ENCODE measurements at places on chromosomes 6 and 20. TPM values are rescaled to one million over a fixed set of nuclear protein-coding genes. Genes with fewer than 3 reads are reported as not detected.

- no peak for DNase-seq
- no peaks in the 10 kb centered on the region for H3K36me3 ChIP-seq
- H3K4me3 ChIP-seq = no peak overlapping the region
These were observed 96.6 kb upstream of the FKBP1C start for GRCh38 chr6:63114610-63115211.

DNA sequence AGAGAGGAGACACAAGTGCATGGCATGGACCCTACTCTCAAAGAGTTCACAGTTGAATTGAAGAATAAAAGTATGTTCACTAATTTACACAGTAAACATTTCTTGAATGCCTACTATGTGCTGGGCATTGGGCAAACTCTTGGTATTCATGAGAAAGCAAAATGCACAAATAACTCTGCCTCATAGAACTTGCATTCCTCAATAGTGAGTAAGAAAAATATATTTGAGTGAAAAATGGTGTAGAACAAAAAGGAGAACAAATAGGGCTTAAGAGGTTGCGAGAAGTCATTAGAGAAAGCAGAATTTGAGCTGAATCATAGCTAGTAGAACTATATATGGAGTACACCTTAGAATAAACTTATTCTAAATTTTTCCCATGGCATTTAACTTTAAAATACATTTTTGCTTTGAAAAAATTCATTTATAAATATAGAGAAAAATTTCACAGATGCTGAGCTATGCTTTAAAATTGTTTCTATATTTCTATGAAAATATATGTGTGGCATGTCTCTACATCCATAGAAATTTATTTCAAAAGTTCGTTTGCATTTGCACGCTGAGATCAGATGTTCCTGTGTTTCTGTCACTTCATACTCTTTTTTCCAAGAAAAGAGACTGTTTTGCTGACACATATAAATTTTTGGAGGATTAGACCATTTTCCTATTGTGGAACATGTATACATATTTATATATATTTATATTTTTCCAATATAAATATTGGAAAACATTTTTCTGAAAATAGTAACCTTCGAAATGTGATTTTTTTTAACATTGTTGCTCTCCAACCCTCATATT is 236.1 kb downstream of the KCNQ5 start:
- no peaks in the 10 kb centered on the region for H3K27me3 ChIP-seq
- no peak for DNase-seq
- no peak overlapping the region for H3K27ac ChIP-seq
- H3K36me3 ChIP-seq = no peaks in the 10 kb centered on the region

The MAD2L1BP gene
- total RNA-seq = 24.4 TPM

DNA sequence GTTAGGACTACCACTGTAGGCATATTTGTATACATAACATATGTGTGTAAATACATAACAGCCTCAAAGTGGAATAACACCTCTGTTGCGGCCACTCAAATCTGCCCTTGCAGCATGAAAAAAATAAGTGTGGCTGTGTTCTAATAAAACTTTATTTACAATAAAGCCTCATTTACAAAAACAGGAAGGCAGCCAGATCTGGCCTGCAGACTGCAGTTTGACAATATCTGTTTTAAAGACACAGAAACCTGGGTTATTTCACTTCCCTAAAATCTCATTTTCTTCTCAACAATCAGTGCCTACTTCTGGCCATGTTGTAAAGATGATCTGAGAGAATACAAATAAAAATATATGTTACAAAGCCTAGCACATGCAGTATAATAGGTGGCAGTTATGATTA is 53.9 kb upstream of the SCML4 start:
- DNase-seq = no peak
- H3K27me3 ChIP-seq = no peaks in the 10 kb centered on the region
- H3K4me3 ChIP-seq = no peak overlapping the region
- no peaks in the 10 kb centered on the region for H3K4me1 ChIP-seq
- peaks cover 6% of the 10 kb centered on the region for H3K36me3 ChIP-seq

The SIGLEC1 gene
- total RNA-seq = 3.2 TPM

DNA sequence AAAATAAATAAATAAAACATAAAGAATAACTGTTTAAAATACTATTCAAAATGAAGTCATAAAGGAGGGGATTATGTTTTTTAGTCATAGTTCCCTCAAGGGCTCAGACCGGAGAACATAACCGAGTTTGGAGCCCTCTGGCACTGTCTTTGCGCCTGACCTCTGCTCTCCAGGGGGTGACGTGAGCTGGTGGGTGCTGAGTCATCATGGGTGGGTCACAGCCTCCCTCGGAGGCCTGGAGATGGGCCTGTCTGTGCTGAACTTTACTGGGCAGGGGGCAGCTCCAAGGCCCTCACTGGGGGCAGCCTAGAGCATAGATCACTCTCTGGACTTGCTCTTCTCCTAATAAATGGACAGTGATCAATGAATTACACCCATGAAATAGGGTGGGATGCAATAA is 3.1 kb upstream of the MAVS start:
- no peaks in the 10 kb centered on the region for H3K27me3 ChIP-seq
- DNase-seq = no peak
- H3K27ac ChIP-seq = no peak overlapping the region
- H3K36me3 ChIP-seq = no peaks in the 10 kb centered on the region

GRCh38 chr20:46246559-46246958 is 61.7 kb downstream of the CDH22 start:
- no peak for DNase-seq
- H3K27ac ChIP-seq = no peak overlapping the region
- no peaks in the 10 kb centered on the region for H3K4me1 ChIP-seq

DNA sequence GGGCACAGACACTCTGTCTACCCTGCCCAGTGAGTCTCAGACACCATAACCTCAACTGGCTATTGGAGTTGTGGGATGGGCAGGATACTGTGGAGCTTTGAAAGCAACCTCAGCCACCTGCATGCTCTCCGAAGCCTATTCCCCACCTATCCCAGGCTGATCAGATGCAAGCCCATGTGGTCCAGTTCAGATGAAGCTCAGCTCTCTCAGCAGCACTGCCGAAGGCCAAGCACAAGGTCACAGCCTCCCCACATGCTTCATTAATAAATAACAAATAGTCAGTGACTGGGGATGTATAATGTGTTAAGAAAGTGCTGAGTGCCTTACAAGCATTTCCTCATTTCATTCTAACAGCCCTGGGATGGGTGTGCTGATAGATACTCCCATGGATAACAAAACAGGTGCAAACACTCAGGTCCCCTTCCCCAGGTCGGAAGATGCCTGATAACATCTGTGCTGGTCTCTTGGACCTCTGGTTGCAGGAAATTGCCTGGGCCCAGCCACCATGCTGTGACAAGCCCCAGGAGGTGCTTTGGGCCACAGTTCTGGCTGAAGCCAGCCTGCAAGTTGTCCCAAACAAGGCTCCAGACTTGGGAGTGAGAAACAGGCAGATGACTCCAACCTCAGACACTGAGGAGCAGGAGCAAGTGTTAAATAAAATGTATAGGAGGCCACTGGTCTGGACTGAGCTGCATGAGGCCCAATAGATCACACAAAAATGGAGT is 3.7 kb downstream of the ACSS1 start:
- H3K27ac ChIP-seq = peak overlapping the region; percentile 54
- no peak for DNase-seq
- H3K4me1 ChIP-seq = peaks cover 47% of the 10 kb centered on the region
- no peaks in the 10 kb centered on the region for H3K36me3 ChIP-seq
- H3K27me3 ChIP-seq = no peaks in the 10 kb centered on the region

DNA sequence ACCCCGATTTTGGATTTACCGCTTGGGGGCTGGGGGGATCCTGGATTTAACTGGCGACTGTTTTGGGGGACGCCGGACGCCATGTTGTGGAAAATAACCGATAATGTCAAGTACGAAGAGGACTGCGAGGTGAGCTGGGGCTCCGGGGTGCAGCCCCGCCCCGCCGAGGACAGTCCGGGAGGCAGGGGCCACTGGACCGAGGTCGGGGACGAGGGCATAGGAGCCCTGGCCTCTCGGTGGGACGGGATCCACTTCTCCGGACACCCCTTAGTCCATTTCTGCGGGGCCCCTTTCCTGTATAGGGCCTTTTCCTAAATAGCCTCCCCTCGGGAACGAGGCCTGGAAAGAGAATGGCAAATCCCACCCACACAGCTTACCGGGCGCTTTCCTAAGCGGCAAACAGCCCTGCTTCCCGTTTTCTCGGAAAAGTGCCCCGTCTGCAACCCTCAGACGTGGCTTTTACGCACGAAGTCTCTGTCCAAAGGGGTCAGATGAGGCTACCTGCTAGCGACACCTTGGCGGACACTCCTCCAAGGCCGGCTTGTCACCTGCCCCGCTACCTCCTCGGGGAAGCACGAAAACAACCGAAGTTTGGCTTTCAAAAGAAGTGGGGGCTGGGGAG is 469 bp downstream of the TFAP2C start:
- peak overlapping the region; percentile 78 for H3K4me3 ChIP-seq
- H3K27ac ChIP-seq = peak overlapping the region; percentile 97
- no peaks in the 10 kb centered on the region for H3K27me3 ChIP-seq
- no peak for DNase-seq
- no peaks in the 10 kb centered on the region for H3K36me3 ChIP-seq
- peaks cover 98% of the 10 kb centered on the region for H3K4me1 ChIP-seq

DNA sequence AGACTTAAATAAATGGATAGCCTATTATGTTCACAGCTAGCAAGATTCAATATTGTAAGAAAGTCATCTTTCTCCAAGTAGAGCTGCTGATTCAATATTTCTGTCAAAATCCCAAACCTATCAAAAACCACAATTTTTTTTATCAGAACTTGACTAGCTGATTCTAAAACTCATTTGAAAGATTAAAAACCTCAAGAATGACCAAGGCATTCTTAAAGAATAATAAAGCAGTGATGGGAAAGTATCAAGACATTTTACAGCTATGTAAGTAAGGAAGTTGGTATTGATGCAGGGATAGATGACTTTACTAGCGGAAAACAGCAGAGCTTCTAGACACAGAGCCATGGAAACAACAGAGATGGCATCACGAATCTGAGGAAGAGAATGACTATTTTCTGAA is 64.7 kb downstream of the SAMD3 start:
- H3K27ac ChIP-seq = no peak overlapping the region
- no peaks in the 10 kb centered on the region for H3K27me3 ChIP-seq
- no peak for DNase-seq
- H3K4me3 ChIP-seq = no peak overlapping the region
- peaks cover 29% of the 10 kb centered on the region for H3K4me1 ChIP-seq

DNA sequence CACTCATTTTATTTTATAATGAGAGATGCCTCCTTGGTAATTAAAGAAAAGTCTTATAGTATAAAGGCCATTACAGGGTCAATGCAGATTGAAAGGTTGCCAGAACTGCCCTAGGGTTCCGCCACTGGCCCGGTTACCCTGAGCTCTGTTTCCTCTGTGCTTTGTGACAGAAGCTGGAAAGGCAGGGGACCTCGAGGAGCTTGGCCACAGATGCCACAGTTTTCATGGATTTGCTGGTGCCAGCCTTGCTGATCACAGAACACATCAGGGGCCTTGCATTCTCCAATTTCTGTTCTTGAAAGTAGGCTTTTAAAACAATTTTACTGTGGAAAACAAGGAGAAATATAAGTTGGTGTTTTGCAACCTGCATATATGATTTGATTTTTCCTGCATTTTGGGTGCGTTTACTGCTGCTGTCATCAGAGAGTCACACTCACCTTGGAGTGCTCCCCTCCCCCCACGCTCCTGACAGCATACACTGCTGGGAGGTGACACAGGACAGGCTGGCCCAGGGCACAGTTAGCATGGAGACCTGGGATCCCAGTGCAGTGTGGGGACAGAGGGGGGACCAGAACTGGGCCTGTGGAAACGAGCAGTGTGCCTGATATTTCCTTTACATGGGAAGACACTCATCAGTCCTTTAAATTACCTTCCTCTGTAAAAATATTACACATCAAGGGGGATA is 142.8 kb downstream of the CFAP61 start:
- no peak for DNase-seq
- no peaks in the 10 kb centered on the region for H3K36me3 ChIP-seq
- H3K27me3 ChIP-seq = no peaks in the 10 kb centered on the region
- H3K4me1 ChIP-seq = no peaks in the 10 kb centered on the region
- no peak overlapping the region for H3K4me3 ChIP-seq
- H3K27ac ChIP-seq = no peak overlapping the region
